ENCODE measurements at places on chromosomes 2 and 18.

DNA sequence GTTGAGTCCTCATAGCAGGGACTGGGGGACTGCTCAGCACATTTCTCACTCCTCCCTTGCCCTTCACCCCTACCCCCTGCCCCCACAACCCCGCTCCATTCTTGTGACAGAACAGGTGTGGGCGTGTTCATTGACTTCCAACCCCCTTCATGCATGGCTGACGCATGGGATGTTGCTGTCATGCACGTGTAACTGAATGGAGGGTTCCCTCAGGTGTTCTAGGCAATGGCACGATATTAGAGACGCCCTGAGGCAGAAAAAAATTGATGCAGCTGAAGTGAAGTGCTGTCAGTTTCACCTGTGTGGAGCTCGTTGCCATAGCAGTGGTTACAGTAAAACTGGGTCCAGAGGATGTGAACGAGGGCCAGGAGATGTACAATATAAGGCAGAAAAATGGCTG, 6.5 kb upstream of the THOC1 start:
- DNase-seq = no peak

- no peak for DNase-seq
Observed at GRCh38 chr2:24163601-24164000, 11.3 kb upstream of the FAM228A start.

DNA sequence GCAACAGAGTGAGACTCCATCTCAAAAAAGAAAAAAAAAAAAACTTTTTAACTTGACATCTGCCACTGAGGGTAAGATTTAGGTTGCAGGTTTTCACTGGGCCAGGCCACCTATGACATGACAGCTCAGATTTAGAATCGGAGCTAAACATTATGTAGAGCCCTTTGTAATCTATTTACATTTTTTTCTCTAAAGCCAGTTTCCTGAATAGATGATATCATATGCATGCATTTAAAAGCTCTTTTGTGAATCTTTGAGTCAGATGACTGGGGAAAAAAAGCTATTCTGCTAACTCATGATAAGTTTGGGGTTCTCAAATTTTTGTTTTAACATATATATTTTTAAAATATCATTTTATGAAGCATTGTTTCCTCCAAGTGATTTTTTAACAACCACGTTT, 21.3 kb downstream of the PRKAG3 start:
- no peak for DNase-seq

GRCh38 chr18:59155153-59155552, 15.5 kb downstream of the SEC11C start:
- DNase-seq = peak; percentile 15

DNA sequence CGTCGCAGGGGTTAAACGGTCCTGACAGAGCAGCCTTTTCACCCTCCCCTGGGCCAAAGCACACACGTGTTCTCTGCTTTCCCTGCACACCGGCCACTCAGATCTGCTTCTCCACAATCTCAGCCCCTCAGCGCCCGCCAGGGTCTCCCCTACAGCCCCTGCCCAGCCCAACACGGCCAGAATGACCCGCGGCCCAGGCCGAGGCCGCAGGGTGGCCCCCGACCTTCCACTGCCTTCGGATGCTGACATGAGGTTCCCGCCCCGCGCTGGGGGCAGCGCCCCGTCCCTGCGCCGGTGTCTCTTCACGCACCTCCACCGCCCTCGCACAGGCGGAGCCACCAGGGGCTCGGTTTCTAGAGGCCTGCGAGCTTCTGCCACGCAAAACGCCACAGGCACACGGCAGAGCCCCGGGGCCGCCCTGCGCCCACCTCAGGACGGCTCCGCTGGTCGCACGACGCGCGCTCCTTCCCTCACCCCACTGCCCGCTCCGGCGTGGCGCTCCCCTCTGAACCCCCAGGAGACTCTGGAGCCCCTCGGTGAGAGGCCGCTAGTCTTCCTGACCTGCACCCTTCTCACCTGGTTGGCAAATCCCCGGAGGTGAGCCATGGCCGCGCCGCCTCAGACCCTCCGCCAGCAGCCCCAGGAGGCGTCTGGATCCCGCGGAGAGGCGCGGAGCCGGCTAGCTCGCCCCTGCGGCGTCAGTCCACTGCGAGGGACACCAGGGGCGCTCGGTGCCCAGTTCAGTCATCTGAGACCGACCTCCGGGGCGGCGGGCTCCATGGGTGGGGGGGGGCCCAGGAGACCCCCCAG, 749 bp downstream of the STK25 start:
- DNase-seq = peak; percentile 39

DNA sequence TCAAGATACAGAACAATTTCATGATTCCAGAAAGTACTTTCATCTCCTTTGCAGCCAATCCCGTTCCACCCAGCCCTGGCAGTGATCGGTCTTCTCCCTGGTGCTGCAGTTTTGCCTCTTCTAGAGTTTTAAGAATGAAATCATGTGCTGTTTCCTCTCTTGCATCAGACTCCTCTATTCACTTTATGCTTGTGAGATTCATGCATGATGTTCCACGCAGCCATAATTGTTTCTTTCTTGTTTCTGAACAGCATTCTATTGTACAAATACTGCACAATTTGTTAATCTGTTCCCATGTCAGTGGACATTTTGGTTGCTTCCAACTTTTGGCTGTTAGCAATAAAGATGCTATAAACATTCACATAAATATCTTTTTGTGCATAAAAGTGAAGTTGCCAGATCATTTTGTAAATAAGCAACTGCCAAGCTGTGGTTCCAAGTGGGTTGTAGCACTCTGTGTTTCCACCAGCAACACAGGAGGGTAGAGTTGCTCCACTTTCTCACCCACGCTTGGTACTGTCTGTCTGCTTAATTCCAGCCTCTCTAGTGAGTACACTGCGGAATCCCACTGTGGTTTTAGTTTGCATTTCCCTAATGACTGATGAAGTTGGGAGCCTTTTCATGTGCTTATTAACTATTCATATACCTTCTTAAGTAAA, 104.5 kb downstream of the TWIST2 start:
- peak; percentile 51 for DNase-seq

GRCh38 chr2:30950339-30950738, 143.1 kb upstream of the CAPN13 start:
- no peak for DNase-seq

DNA sequence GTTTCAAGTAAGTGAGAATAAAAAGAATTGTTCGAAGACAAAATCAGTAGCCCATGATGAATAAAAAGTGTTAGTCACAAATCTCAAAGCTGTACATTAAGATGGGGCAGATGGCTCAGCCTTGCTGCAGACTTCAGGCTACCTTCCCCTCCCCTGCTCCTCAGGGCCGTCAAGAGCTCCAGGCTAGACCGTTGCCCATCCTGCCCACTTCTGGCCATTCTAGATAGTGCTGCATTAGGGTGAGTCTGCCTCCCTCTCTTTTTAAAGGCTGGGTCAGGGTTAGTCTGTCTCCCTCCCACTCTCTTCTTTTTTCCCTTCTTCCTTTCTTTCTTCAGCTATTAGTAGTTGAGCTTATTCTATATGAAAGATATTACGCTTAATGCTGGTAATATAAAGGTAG, 86.0 kb downstream of the MAPRE2 start:
- no peak for DNase-seq

GRCh38 chr2:28678175-28678855, 73.3 kb upstream of the PPP1CB start:
- DNase-seq = no peak

GRCh38 chr2:233012301-233012971, 620 bp downstream of the NGEF start:
- DNase-seq = no peak

DNA sequence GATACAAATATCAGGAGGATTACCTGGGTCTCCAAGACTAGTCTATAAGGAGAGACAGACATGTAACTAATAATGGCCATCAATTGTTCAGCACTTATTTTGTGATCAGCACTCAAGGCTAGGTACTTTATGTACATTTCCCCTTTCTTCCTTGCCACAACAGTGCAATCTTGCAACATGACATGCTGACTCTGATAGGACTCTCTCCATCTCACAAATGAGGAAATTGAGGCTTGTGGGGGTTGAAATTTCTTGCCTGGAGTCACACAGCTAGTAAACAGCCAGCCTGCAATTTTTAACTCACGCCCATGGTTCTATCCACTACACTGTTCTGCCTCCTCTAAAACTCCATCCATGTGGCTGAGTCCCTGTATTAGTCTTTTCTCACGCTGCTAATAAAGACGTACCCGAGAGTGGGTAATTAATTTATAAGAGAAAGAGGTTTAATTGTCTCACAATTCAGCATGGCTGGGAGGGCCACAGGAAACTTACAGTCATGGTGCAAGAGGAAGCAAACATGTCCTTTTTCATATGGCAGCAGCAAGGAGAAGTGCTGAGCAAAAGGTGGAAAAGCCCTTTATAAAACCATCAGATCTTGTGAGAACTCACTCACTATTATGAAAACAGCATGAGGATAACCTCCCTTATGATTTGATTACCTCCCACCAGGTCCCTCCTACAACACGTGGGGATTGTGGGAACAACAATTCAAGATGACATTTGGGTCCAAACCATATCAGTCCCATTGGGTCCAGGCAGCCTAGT, 302.4 kb downstream of the PLCL1 start:
- no peak for DNase-seq

DNA sequence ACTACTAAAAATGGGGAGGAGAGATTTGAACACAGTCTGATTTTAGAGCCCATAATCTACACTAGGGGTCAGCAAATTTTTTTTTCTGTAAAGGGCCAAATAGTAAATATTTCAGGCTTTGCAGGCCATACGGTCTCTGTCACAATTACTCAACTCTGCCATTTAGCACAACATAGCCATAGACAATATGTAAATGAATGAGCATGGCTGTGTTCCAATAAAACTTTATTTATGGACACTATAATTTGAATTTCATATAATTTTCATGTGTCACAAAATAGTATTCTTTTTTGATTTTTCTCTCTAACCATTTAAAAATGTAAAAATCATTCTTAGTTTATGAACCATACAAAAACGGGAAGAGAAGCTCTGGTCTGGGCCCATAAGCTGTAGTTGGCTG, 309.4 kb downstream of the GPD2 start:
- no peak for DNase-seq

- DNase-seq = no peak
Observed at GRCh38 chr2:205722283-205722918, 40.1 kb downstream of the NRP2 start.

DNA sequence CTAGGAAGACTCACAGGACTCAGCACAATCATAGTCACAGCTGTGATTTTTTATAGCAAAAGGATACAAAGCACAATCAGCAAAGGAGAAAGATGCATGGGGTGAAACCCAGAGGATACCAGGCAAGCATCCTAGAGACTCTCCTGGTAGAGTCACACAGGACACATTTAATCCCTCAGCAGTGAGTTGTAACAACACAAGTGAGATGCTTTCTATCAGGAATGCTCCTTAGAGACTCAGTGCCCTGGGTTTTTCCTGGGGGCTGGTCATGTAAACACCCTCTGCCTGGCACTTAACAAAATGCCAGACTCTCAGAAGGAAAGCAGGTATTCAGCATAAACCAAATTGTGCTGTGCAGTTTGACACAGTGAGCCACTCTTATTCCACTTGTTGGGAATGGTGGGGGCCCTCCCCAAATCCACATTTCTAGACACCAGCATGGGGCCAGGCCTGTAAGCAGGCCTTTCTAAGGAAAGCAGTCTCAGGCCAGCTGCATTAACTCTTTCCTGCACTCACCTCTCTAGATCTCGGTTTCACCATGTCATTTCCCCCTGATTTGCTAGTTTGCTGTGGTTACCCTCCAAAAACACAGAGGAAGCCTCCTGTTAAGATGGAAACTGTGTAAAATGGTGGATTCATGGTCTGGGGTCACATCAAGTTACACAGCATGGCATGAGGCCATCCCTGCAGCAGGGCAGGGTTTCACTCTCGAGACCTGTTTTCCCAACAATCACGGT, 16.9 kb upstream of the RNU4ATAC start:
- no peak for DNase-seq

GRCh38 chr2:217954051-217954450, 48.7 kb downstream of the TNS1 start:
- DNase-seq = no peak

- no peak for DNase-seq
Observed at GRCh38 chr18:22219568-22220355, 50.4 kb downstream of the GATA6 start.

DNA sequence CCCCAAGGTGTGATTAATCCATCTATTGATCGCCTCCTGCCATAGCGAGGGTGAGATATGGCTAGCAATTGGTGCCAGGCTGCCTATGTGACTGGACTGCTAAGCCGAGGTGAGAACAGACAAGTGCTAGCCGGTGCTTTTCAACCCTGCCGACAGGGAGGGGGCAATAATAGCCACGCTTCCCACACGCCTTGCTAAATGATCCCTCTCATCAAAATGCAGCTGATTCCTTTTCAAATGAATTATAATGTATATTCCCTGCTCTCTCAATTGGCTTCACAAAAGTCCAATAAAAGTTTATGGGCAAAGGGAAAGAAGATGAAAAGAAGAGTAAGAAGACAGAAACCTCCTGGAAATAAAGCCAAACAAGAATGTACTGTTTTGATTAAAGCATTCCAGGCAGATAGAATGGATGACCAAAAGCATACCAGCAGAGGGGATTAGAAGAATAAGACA, 235.6 kb downstream of the ICOS start:
- no peak for DNase-seq

DNA sequence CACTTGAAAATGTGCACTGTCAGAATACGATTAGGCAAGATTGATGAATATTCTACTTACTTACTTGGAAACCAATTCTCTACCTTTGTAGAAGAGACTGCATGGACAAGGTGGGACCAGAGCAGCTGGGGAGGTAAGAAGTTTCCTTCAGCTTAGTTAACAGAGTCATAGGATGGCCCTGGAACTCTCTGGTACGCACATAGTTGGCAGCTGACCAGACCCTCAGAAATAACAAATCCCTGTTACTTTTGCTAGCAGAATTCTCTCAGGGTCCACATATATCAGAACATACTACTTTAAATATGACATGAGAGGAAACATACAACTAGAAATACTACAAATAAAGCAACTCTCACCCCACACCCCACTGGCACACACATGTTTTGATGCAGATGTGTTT, 24.8 kb upstream of the STAT1 start:
- DNase-seq = peak; percentile 47

DNA sequence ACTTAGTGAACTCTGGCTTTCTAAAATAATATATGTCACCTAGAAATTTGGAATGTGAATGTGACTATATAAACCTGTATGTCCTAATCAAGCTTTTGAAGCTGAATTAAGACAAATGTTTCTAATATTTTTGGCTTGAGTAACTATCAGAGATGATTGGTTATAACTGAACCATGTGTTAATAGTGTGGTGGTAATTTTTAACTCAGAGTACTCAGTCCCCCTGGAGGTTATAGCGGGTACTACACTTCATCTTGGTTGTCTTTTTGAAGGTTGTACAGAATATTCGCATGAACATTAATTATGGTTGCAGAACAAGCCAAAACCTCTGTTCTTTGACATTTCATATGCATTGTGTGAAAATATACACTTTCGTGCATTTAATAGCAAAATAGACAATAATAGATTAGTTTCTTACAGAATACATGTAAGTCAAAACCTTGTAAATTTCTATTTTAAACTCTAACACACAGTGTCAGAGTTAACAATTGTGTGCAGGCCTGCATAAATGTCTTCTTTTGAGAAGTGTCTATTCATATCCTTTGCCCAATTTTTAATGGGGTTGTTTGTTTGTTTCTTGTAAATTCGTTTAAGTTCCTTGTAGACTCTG, 86.0 kb downstream of the OSBPL6 start:
- peak; percentile 56 for DNase-seq

- no peak for DNase-seq
Observed at GRCh38 chr2:26754972-26755670, 9.0 kb upstream of the SLC35F6 start.
